Kidney glomerular epithelial cell (primary cell): ENCODE measurements at places on chromosomes 3 and 15.

- DNase-seq: no peak
Observed at GRCh38 chr3:53324105-53324504, 23.2 kb downstream of the DCP1A start.

DNA sequence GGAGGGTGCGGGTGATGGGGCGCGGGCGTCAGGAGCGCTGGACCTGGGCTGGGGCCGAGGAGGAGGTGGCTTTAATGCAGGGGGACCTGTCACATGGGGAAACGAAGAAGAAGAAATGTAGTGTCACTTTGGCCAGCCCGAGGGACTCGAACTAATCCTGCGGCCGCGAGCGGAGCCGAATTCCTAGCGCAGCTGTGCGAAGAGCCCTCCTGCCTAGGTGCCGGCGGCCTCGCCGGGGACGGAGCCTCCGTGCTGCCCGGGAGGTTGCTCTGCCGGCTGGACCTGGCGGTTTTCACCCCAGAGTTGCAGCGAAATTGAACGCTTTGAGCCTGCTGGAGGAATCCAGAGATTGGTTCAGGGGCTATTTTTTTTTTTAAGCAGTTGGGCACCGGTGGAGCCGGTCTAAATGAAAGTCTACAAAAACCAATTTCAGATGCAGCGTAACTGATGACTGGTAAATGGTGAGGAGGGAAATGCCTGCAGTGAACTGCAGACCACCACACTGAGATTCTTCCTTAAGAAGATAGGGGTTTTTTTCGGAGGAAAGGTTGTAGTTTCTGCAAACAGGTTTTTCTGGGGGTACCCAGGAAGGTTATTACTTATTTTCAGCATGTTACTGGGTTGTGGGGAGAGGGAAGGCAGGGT lies 662 bp downstream of the TMEM108 start:
- no peak for DNase-seq

- no peak for DNase-seq
Observed at GRCh38 chr3:78792212-78792611, 975.6 kb downstream of the ROBO1 start.

DNA sequence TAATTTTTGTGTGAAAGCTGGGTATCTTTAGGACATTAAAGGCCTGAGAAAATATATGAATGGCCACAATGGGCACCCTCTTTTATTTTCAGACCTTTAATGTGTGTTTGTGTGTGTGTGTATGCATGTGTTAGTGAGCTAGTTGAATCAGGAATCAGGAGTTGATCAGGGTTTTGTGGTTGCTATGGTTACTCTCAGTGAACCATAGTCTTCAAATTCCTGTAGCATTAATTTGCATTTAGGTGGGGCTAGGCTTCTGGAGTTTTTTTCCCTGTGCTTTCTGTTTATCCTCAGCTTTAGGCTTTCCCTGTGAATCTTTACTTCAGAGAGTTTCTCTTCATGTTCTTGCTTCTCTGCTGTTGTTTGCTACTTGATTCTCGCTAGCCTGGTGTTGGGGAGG lies 122.0 kb upstream of the ONECUT1 start:
- DNase-seq: no peak

DNA sequence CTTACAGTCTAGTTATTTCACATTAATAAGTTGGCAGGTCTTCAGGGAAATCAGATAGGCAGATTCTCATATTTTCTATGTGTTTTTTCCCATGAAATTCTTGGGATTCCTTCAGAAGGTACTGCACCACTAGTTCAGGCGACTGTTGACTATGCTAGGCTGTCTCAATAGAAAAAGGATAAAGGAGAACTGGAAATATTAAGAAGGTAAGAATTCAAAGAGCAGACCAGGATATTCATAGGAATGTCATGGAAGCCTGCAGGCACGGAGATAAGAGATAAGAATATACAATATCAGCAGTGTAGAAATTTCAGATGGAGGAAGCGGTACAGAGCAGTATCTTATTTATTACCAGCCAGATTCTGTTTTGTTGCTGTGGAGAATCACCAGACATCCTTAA lies 432.1 kb upstream of the MDFIC2 start:
- peak; percentile 67 for DNase-seq

- peak; percentile 33 for DNase-seq
Observed at GRCh38 chr3:184156522-184156955, 1.4 kb downstream of the DVL3 start.

- no peak for DNase-seq
Observed at GRCh38 chr15:100778831-100779288, 100.8 kb upstream of the ALDH1A3 start.

DNA sequence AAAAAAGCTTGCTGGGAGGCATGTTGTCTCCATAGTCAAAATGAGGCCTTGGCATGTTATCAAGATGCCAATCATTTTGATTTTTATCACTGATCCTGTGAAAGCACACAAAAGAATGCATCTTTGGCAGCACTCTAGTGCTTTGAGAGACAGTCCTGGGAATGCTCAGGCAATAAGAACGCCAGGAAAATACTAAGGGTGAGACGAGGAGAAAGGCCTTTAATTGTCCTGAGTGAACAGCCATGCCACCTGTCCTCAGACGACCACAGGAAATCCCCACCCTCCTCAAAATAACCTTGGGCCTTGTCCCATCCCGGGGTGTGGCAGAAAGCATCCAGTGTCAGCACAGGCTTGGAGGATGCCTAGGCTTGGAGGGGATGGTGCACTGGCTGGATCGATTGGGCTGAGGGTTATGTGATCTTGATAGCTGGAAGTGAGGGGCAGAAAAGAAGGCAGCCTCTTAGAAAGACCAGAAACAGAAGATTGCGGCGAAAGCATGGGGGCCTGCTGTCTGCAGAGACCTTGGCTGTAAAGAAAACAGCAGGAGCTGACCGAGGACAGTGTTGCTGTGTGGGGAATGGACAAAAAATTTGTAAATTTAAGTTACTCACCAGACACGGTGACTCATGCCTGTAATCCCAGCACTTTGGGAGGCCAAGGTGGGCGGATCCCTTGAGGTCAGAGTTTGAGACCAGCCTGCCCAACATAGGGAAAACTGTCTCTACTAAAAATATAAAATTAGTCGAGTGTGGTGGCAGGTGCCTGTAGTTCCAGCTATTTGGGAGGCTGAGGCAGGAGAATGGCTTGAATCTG lies 7.3 kb downstream of the TMEM158 start:
- DNase-seq: no peak

DNA sequence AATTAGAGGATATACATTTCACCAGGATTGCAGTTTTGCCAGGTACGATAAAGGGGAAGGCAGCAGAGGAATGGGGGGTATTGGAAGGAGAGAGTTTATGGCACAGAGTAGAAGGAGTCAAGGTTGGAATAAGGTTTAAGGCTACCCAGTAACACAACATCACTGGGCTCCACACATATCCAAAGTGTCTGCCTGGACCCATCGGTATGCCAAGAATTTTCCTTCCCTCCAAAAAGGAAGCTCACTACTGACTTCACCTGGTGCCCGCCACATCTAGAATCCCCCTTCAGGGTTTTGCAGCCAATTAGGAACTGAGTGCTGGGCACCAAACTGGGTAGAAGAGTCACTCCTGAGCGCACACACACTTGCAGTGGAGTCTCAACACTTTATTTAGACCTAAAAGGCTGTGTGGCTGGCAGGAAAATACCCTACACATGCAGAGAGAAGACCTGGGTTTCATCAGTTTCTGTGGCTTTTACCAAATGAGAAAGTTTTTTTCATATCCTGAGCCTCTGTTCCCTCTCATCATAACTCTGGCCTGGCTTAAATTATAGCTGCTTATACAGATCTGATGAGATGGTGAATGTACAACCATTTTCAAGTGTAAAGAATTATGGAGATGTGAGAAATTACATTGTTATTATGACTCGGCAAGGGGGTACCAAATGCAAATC lies 190.8 kb upstream of the LPP start:
- no peak for DNase-seq
